ENCODE measurements at places on chromosomes 4 and X. TPM values are rescaled to one million over a fixed set of nuclear protein-coding genes. Genes with fewer than 3 reads are reported as not detected.

- DNase-seq: no peak
These were observed 30.1 kb downstream of the SPATA18 start for GRCh38 chr4:52081216-52081615.

DNA sequence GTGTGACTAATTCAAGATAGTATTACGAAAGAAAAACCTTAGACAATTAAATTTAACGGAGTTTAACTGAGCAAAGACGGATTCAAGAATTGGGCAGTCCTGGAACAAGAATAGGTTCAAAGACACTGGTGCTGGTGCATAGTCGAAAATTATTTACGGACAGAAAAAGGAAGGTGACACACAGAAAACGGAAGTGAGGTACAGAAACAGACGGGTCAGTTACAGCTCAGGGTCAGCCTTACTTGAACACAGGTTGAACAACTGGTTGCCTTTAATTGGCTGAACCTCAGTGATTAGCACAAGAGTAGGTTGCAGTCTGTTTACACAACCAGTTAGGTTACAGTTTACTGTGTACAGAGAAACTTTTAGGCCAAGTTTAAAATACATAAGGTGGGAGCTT, 31.5 kb downstream of the KLHL8 start:
- DNase-seq: no peak

DNA sequence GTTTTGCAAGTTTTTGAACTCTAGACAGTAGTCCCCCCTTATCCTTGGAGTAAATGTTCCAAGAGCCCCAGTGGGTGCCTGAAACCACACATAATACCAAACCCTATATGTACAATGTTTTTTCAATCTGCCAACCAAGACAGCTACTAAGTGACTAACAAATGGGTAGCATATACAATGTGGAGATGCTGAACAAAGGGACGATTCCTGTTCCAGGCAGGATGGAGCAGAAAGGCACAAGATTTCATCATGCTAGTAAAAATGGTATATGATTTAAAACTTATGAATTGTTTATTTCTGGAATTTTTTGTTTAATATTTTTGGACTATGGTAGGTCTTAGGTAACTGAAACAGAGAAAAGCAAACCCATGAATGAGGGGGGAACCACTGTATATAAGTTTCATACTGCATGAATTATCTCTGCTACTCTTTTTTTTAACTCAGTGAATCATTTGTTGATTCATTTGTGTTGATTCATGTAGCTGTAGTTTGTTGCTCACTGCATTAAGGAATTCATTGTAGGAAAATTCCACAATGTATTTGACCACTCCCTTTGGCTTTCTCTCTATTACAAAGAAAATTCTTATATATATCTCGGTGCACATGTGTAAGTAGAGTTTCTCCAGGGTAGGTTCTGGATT, 21.9 kb upstream of the ANXA3 start:
- no peak for DNase-seq

The FHDC1 gene
- total RNA-seq: 2.0 TPM

DNA sequence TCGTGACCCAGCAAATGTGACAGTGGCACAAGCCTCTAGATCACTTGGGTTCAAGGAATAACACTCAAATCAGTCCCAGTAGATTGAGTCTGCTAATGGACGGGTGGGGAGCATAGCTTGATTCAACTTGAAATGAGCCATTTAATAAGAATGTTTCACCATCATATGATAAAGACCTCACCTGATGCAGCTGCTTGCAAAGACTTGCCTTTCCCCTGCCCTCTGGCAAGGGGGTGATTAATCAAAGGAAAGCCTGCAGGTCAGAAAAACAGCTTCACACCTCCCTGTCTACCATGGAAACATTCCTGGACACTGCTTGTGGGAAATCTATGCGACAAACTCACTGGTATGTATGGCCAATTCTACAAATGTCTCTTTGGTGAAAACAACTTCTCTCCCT, 54.5 kb downstream of the CD99L2 start:
- DNase-seq: no peak
